Inflammatory macrophage treated with lipopolysaccharide for 1 hour (primary cell): ENCODE measurements at places on chromosomes 1 and 21.

GRCh38 chr1:81730881-81731280 is 69.9 kb upstream of the ADGRL2 start:
- no peak for DNase-seq

- no peak for DNase-seq
These were observed 235.4 kb upstream of the LYPLAL1 start for GRCh38 chr1:218938259-218938658.

GRCh38 chr1:60896701-60897363 is 185.5 kb upstream of the NFIA start:
- DNase-seq = no peak

GRCh38 chr1:99268021-99268420 is 3.7 kb downstream of the PLPPR4 start:
- no peak for DNase-seq

GRCh38 chr1:80779275-80779674 is 1021.5 kb upstream of the ADGRL2 start:
- DNase-seq = no peak

- DNase-seq = no peak
These were observed 48.9 kb downstream of the MEF2D start for GRCh38 chr1:156451505-156452160.

GRCh38 chr21:42959728-42960127 is 14.6 kb upstream of the PKNOX1 start:
- no peak for DNase-seq

- no peak for DNase-seq
These were observed 917.9 kb upstream of the B3GALT2 start for GRCh38 chr1:194104247-194104844.

DNA sequence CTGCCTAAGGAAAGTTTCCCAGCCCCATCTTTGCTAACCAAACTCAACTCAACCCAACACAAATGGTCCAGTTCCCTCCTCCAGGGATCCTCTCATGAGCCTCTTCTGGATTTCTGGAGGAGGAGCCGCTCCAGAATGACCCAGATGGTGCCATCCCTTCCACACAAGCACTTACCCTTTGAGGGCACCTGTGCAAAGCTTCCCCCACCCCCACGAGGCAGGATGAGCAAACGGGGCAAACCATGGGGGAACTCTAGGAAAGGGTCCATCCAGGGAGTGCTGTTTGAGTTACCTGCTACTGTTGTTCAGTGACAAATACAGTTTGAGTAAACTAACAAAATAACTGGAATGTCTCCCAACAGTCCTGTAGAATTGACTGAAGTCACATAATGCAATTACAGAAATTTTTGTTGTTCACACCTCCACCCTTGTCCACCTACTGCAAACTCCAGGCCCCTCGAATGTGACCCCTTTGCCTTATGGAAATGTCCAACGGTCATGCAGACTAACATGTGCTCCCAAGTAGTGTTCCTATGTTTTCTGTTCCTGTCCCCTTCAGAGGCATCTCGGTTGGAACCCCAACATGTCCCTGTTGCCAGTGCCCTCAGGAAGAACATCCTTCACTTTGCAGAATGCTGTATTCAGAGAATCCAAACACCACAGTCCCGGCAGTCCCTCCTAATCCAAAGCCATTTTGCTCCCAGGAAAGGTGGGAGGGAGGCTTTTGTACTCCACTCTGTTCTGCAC is 160.1 kb downstream of the RRAGC start:
- no peak for DNase-seq

GRCh38 chr1:63848733-63849132 is 74.9 kb downstream of the ROR1 start:
- DNase-seq = no peak

DNA sequence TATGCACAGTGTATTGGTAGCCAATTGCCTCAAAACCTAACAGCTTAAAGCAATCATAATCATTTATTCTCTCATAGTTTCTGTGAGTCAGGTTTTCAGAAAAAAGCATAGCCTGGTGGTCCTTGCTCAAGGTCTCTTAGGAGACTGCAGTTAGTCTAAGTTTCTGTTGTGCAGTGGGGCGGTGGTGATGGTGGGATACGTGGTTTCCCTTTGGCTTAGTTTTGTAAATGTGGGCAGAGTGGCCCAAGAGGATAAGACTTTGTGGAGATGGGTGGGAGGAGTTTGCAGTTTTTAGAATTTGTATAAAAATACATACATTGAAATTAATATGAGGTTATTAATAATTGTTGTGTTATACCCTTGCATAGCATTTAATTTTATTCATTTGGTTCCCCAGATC is 68.6 kb downstream of the NOS1AP start:
- no peak for DNase-seq
